ENCODE measurements at places on chromosomes 2 and 18. TPM values are rescaled to one million over a fixed set of nuclear protein-coding genes. Genes with fewer than 3 reads are reported as not detected.

Gene LBX2
- total RNA-seq = 0.11 TPM

Gene DCDC2C
- total RNA-seq = not detected

Gene ST8SIA3
- total RNA-seq = 1.5 TPM

Gene IMPACT
- total RNA-seq = 41.8 TPM

Gene IL36A
- not detected for total RNA-seq

Gene CTNNA2
- 2.6 TPM for total RNA-seq

Gene NYAP2
- not detected for total RNA-seq

Gene DRC1
- total RNA-seq = not detected

DNA sequence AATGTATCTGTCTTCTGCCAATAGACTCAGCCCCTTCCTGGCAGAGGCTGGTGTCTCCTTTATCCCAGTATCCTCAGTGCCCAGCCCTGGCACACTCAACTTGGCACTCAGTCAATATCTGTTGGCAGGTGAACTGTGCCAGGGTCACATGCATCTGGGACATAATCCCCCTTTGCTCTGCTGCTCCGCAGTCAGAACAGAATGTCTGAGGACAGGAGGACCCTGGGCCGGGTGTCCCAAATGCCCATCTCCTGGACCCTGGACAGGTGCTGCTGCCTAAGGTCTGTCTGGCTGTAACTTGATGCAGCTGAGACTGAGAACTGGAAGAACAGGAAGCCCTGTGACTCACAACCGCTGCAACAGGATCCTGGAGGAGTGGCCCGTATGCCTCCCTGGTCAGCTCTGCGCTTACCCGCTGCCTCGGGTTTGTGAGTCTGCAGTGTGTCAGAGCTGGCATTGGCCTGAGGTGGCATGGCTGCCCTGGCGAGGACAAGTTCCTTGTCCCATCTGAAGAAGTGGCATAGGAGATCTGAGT, 11.4 kb downstream of the HK2 start:
- DNase-seq = no peak

DNA sequence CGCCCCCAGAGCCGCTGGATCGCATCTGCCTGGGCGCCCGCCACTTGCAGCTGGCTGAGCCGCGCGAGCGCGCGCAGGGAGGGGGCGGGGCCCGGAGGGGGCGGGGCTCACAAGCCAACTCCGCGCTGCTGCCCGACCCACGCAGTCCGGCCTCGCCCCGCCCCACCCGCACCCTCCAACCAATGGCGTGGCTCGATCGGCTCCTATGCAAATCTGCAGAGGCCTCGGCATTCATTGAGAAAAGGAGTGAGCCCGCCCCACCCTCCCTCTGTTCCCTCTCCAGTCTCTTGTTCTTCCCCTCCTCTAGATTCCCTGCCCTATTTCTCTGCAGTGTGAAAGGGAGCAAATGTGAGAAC, at the start of gene ALK:
Gene ALK, minus strand, starts transcription at position 27 of the 356 bp plus-strand sequence. CDS start 927 bp downstream, outside the sequence.
- DNase-seq = peak; percentile 95

- peak; percentile 46 for DNase-seq
Observed at GRCh38 chr2:72129681-72130340, 17.9 kb downstream of the CYP26B1 start.

DNA sequence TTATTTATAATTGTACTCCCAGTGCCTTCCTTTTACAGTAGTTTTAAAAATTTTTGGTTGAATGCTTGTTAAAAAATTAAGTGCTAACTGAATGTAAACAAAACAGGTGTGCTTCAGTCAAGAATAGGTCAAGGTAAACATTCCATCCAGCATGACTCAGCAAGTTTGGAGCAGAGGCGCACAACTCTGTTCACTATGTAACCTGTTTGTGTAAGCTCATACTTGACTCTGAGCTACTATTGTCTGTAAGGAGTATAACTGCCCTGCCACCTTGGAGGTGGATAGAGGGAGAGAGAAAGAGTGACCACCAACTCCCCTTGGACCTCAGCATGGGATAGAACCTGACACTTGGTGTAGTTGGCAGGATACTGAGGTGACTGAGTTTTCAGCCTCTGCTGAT, 207.4 kb upstream of the SYT4 start:
- no peak for DNase-seq

GRCh38 chr2:144477957-144478311, 42.0 kb downstream of the ZEB2 start:
- DNase-seq = no peak

DNA sequence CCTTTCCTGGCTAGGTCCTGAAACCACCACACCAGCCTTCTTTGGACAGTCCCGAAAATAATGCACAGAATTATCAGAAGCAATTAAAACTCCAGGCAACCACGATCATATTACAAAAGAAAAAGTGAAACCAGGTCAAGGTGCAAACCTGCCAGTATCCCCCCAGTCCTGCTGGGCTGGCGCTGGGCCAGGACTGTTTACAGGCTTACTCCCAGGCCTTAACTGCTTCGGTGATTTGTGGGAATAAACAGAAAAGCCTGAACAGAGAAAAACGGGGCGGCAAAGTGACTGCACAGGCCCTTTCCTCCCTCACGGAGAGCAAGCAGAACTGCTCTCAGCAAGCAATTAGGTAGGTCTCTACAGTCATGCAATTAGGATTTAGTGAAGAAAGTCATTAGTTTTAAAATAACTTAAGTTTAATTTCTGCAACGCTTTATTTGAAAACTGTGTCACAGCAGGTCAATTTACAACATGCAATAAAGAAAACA, 1.3 kb downstream of the HDAC4 start:
- DNase-seq = peak; percentile 57

DNA sequence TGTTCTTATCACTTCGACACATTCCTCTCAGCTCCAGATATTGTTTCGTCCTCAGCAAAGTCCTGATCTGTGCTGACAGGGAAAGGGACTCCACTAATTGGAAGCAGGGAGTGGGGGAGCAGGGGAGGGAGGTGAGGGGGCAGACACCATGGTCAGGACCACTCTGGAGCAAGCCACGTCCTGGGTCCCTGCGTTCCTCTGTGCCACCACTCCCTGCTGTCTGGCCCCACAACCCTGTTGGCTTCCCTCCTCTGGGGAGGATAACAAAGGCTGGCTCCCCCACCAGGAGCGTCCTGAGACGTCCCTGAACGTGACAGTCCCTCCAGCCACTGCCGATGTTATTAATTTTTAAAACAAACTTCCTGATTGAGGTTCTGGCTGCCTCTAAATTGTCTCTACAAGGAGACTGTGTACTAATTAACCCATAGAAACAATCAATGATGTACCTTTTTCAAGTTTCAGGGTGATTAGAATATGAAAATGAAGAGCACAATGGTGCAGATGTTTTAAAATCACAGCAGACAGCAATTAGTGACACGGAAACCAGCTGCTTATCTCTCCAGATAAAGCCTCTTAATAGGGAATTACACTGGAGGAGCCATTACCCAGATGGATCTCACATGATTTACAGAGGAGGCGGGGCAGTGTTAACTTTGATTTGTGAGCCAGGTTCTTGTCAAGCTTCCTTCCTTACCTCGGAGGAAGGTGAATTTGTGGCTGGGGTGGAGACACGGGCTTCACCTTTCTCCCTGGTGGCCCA, 257.5 kb downstream of the SETBP1 start:
- no peak for DNase-seq

- no peak for DNase-seq
Observed at GRCh38 chr2:38509314-38509946, 93.3 kb downstream of the HNRNPLL start.

- no peak for DNase-seq
Observed at GRCh38 chr2:4424153-4424552, 720.8 kb downstream of the DCDC2C start.

DNA sequence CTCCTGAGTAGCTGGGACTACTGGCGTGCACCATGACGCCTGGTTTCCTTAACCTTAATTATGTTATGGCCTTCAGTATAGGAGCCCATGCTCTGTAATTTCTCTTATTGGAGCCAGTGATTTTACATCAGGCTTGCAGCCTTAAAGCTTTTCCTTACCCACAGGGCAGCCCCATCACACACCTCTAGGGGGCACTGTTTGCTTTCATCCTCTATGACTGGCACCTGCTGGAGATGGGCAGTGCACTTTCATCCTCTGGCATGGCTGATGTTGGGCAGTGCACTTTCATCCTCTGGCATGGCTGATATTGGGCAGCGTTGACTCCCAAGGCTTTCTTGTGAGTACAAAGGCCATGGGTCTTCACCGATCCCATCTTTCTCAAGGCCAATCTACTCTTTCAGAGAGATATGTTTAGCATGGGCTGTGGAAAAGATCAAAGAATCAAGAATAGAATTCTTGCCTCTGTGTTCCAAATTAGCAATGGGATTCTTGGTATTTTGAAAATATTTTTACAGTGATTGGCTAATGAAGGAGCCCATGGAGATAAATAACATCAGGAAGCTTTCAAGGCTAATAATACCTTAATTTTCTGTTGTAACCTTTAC, 80.7 kb upstream of the MEX3C start:
- peak; percentile 53 for DNase-seq

DNA sequence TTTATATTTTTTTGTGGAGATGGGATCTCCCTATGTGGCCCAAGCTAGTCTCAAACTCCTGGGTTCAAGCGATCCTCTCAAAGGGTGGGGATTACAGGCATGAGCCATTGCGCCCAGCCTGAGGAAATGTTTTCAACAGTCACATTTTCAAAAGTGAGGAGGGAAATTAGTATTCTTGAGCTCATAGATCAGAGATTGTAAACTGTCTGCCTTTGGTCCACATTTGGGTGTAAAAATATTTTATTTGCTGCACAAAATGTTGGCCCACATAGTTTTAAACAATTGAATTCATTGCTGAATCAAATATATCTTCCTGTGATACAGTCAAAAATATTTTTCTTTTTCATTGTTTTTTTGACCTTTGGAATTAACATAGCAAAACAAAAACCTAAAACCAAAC, 48.6 kb downstream of the NOP58 start:
- no peak for DNase-seq

DNA sequence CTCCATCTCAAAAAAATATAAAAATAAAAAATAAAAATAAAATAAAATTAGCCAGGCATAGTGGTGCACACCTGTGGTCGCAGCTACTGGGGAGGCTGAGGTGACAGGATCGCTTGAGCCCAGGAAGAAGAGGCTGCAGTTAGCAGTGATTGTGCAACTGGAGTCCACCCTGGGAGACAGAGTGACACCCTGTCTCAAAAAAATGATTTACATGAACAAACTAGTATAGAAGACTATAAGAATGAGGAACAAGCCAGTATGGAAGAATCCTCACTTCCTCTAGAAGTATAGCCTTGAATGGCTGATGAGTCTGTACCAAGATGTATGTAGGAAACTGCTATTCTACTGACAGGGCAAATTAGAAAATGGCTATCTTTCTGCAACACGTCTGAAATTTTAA, 10.9 kb downstream of the YES1 start:
- no peak for DNase-seq

DNA sequence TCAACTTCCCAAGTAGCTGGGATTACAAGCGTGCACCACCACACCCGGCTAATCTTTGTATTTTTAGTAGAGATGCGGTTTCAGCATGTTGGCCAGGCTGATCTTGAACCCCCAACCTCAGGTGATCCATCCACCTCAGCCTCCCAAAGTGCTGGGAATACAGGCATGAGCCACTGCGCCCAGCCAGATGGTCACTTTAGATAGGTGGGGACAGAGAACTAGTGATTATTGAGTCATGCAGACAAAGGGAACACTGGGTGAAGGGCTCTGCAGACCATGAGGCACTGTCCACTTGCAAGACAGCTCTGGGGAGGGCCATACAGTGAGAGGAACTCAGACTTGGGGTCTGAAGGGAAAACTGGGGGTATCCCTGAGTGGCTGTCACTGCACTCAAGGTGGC, 58.4 kb upstream of the POMC start:
- no peak for DNase-seq

DNA sequence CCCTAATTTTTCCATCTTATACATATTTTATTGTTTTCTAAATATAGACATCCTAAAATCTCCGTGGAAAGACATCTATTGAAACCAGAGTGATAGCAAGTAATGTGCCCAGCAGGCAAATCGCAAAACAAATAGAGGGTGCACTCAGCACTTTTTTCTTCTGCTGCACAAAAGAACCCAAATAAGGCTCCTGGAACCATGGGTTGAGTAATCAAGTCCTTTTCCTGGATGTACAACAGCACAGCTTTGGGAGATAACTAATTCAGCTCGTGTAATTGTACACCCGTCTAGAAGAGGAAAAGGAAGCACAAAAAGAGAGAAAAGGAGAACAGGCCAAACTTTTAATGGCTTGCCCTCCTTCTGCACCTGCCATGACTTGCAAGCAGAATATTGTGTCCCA, 126.9 kb upstream of the TLK1 start:
- no peak for DNase-seq

DNA sequence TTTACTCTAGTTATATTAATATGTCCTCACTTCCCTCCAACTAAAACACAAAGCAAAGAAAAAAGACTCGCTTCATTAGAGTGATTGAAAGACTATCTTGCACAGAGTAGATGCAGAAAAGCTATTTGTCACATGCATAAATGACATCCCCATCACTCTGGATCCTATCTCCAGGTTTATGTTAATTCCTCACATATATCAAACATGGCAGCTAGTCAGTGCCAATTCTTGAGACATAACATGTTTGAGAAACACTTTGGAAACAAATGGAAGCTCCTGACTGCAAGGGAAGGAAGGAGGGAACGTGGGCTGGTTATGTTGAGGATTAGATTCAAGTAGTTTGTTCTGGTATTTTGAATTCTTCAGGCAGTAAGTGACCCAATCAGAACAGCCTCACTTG, 89.8 kb upstream of the BCL2L11 start:
- no peak for DNase-seq

DNA sequence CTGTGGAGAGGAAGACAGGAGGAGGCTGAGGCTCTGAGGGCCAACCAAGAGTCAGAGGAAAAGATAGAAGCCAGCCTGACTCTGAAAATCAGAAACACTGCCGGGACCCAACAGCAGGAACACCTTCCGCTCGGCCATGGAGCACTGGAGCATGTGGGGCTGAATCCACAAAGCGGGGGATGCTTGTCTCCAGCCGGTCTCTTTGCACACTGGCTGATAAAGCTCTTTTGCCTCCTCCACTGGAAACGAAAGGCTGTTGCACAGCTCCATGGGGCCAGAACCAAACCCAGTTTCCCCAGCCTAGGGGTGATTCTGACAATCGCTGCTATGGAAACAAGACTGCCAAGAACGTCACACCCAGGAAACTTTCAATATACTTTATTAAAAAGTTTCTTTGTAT, 90.3 kb downstream of the COL6A3 start:
- no peak for DNase-seq

DNA sequence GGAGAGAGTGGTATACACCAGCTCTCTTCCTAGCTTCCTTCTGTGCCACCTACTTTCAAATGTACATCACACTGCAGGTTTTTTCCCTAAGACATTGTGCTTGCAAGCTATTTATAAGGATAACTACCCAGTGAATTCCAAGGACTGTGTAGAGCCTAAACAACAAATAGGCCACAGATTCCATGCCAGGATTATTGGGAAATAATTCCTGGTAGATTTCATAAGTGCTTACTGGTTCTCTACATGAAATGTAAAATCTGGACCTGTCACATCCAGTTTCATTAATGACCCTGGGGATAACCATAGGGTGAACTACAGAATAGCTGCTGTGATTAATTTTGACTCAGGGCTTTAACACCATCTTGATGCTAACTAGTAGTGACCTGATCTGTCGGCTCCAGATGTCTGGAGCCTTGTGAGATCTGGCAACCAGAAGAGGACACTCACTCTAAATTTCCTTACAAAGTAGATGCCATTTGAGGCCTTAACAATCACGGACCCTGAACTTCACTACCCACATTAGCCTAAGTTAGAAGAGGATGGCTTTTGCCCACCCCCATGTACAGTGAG, 34.3 kb upstream of the LGALSL start:
- DNase-seq = no peak

All from H7 (cell line).